ENCODE measurements at places on chromosomes 16 and 17. TPM values are rescaled to one million over a fixed set of nuclear protein-coding genes. Genes with fewer than 3 reads are reported as not detected.

Gene KRTAP16-1
- 0.05 TPM for total RNA-seq

Gene FSCN2
- total RNA-seq = 0.42 TPM

Gene PRSS21
- total RNA-seq = 1.0 TPM

GRCh38 chr17:78237401-78238012 lies 6.1 kb downstream of the TMEM235 start:
- no peak for DNase-seq

GRCh38 chr16:83312015-83312717 lies 495.6 kb upstream of the HSBP1 start:
- no peak for DNase-seq

- peak; percentile 66 for DNase-seq
Observed at GRCh38 chr16:17364319-17365210, 106.2 kb downstream of the XYLT1 start.

GRCh38 chr17:20145567-20145966 lies 136.4 kb downstream of the SPECC1 start:
- DNase-seq = no peak

DNA sequence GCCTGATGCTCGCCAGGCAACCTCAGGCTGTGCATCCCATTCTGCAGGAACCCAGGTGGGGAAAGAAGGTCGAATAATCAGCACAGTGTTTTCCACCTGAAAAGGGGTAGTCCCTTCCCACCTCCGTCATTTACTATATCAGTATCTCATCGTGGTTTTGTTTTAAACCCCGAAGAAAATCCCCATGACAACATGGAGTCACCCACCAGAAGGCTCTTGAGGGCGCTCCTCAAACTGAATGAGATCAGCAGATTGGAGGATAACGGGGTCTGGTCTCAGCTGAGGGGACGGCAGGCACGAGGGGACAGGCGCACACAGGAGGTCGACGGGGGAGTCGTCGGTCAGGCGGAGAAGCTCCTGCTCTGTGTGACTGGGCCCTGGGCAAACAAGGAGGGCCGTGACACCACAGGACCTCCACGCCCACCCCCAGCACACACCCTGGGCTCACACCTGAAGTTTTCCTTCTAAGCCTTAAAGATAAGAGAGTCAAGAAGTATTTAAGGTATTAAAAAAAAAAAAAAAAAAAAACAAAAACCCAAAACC lies 44.2 kb downstream of the MARF1 start:
- DNase-seq = no peak

DNA sequence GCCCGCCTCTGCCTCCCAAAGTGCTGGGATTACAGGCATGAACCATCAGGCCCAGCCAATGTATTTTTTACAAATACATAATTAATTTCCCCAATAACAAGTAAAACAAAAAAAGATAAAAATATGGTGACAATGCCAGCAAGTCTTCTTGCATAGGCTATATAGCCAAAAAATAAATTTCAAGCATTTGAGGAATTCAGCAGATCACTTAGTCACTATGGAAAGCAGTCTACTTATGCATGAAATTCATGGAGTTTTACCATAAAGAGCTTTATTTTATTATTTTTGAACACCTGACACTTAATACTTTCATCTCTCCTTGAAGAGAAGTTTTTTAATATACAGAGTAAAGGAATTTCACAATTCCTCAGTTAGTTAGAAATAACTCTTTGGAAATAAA lies 56.4 kb downstream of the BRIP1 start:
- no peak for DNase-seq

DNA sequence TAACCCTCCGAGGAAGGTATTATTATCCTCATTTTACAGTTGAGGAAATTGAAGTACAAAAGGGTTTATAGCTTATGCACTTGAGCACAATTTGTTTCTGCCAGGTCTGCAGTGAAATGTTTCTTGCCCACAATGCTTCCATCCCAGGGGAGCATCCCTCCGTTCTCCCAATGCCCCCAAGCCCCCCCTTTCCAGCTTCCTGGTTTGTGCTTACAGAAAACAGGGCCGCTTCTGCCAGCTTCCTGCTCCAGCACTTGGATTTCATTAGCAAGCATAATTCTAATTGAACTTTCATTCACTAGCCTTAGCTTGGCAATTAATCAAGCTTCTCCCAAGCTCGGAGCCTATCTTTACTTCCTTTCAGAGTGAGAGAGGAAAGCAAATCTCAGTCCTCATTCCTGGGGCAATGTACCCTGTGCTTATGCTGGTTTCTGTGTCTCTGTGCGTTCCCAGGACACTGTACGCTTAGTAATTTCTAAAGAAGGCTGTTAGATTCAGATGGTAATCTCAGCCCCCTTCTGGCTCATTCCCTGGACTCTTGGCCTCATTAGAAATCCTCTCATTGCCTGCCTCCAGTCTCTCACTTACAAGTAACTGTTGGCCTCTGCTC lies 141.6 kb downstream of the HS3ST2 start:
- no peak for DNase-seq

DNA sequence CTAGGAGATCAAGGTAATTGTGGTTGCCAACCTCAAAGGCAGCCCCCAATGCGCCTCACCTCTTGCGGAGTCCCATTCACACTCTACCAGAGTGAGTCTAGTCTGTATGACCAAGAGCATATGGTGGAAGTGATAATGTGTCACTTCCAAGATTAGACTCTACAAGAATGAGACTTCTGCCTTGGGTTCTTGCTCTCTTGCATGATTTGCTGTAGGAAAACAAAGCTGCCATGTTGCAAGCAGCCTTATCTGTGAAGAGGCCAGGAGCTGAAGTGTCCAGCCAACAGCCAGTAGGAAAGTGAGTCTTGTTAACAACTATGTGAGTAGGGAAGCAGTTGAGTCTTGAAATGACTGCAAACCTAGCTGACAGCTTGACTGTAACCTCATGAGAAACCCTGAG lies 3.4 kb downstream of the TERF2 start:
- no peak for DNase-seq

DNA sequence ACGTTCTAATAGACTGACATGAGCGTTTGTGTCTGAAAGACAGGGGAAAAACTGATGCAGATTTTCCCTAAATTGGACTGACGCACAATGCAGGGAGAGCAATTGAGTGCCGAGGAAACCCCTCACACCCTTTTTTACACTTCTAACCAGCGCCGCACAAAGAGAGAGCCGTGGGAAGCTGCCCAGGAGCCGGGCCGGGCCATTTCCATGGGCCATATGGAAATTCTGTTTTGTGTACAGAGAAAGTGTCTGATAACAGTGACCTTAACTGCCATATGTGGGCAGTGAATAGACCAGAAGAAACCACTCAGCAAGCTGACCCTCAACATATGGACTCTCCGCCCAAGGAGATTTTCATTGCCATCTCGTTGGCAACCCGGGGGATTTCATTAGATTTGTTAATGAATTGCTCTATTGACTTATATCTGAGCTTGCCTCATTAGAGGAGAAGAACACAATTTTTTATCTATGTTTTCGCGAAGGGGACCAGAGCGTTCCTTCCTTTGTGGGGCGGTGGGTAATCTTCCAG lies 225.9 kb upstream of the IRX3 start:
- DNase-seq = no peak

DNA sequence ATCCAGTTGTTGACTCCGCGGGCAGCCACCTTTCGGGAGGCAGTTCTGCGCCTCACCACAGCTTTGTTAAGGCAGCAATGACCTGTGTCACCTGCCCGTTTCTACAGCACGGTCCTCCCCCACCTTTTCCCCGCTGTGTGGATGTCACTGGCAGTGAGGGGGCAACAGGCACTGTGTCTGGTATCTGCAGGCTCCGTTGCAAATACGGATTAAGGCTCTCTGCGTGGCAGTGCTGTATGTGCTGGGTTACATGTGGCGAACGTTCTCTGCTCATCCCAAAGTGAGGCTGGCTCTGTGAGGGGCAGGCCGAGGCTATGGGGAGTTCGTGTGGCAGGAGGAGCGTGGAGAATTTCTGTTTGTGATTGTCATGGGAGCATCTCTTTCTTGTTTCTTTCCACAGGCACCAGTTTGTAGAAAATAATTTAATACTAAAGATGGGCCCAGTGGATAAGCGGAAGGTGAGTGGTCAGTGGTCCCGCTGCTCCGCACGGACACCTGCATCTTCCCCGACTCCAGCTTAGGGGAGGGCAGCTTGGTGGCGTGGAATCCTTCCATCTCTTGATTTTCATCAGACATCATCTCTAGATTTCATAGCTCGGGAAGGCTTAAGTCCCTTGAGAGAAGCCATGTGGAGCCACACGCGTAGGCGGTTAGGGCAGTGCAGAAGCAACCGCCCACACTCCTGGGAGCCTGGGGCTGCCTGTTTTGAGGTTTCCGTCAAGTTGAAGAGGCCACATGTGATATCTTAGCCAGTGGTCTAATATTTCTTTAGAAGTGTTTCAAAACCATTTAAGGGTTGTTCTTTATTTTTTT lies 57.8 kb downstream of the PDPK1 start:
- no peak for DNase-seq

- no peak for DNase-seq
Observed at GRCh38 chr16:50102051-50102746, 36.4 kb downstream of the HEATR3 start.

- DNase-seq = peak; percentile 23
Observed at GRCh38 chr16:56608876-56609462, 585 bp downstream of the MT2A start.

- no peak for DNase-seq
Observed at GRCh38 chr16:10787304-10787703, 31.3 kb downstream of the TVP23A start.

DNA sequence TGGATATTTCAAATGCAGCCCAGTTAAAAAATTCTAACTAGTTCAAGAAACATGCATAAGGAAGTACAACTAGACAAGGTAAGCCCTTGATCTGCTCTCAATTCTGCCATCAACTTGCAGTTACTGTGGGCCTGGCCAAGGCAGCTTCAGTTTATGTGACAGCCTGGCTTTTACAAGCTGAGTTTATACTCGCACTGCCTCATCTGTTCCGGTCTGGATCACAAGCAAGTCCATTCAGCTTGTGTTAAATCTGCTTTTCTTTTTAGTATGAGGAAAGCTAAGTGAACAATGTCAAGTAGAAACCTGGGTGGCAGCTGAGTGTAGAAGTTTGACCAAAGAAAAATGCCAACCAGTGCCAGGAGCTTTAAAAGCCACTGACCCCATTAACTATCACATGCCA lies 76.6 kb upstream of the CORO6 start:
- no peak for DNase-seq
